Stimulated activated CD4-positive, alpha-beta T cell treated with anti-CD3 and anti-CD28 coated beads, TNF-alpha, amount 100 ng/mL, for 48 hours (primary cell): ENCODE measurements at places on chromosomes 4 and X.

DNA sequence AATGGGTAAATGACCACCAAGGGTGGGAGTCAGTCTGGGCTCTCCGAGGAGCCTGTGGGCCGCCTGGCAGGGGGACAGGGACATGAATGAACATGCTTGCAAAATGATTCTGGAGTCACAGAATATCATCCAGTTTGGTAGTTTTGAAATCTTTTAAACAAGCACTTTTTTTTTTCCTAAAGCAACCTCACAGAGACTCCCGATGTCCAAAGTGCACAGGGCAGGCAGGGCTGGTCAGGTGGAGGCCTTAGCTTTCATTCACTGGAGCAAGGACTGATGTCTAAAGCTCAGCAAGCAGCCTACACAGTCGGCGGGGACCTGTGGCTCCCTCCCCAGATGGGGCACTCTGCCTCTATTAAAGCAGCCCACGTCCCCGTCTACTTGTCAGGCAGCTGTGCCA is 402.9 kb downstream of the PPP1R2C start:
- no peak for DNase-seq

DNA sequence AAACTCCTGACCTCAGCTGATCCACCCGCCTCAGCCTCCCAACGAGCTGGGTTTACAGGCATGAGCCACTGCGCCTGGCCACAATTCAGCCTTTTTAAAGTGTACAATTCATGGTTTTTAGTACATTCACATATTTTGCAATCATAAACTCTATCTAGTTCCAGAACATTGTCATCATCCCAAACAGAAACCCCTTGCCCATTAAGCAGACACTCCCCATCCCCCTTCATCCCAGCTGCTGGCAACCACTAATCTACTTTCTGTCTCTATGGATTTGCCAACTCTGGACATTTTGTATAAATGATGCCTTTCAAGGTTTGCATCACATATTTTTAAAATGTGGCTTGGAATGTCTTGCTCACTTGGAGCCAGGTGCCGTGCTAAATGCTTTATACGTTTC is 4.5 kb downstream of the CD99L2 start:
- no peak for DNase-seq

- DNase-seq: no peak
These were observed 12.1 kb upstream of the COPS4 start for GRCh38 chr4:83022724-83023450.

DNA sequence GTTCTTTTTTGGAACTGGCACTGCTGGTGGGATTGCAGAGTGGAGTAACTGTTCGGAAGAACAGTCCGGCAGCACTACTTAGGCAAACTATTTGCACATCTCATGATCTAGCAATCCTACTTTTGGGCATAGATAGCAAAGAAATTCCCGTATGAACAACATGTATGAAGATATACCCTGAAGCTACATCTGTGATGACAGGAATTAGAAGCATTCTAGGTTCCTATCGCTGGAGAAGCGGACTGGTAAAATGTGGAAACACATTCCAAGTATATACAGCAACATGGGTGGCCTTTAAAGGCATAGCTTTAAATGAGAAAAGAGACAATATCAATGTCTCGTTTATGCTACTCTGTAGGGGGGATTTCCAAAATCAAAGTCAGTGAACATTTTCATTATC is 3.1 kb downstream of the DCAF16 start:
- DNase-seq: no peak

DNA sequence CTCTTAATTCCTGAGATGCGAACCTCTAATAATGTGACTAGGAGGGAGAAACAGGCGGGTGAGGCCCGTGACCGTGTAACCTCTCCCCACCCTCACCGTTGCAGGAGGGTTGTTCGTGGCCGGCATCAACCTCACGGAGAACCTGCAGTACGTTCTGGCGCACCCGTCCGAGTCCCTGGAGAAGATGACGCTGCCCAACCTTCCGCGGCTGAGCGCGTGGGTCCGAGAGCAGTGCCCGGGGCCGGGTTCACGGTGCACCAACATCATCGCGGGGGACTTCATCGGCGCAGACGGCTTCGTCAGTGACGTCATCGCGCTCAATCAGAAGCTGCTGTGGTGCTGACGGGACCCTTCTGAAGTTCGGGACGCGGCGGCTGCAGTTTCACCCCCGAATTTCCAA is 17.8 kb downstream of the PLCXD1 start:
- DNase-seq: no peak

DNA sequence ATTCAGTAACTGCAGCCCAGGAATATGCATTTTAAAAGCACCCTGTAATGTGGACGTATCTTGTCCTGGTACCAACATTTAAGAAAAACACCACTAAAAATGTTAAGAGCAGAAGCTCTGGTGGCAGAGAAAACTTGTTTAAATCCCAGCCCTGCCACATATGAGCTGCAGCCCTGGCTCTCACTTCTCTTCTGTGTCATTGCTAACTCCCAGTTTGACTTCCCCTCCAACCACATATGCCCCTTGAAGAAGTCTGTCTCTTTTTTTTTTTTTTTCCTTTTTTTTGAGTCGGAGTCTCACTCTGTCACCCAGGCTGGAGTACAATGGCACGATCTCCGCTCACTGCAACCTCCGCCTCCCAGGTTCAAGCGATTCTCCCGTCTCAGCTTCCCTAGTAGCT is 14.8 kb downstream of the LHFPL1 start:
- no peak for DNase-seq

- DNase-seq: no peak
These were observed 7.3 kb upstream of the CCNI start for GRCh38 chr4:77082886-77083608.

DNA sequence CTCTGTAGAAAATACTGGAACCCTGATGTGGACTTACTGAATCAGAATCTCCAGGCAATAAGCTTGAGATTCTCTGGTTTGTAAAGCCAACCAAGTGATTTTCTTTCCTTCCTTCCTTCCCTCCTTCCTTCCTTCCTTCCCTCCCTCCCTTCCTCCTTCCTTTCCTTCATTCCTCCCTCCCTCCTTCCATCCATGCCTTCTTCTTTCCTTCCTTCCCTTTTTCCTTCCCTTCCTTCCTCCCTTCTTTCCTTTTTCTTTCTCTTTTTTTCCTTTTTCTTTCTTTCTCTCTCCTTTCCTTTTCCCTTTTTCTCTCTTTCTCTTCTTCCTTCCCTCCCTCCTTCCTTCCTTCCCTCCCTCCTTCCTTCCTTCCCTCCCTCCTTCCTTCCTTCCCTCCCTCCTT is 450.8 kb downstream of the GRXCR1 start:
- no peak for DNase-seq
